Tongue (tissue), 3 donors: ENCODE measurements at places on chromosomes 4 and X.

- no peak for DNase-seq
These were observed 8.2 kb downstream of the HPGDS start for GRCh38 chr4:94334476-94334875.

- DNase-seq = no peak
These were observed 1054.5 kb upstream of the PABPC4L start for GRCh38 chr4:135256111-135256510.

GRCh38 chr4:121842862-121843261, 19.2 kb upstream of the CCNA2 start:
- DNase-seq = no peak

DNA sequence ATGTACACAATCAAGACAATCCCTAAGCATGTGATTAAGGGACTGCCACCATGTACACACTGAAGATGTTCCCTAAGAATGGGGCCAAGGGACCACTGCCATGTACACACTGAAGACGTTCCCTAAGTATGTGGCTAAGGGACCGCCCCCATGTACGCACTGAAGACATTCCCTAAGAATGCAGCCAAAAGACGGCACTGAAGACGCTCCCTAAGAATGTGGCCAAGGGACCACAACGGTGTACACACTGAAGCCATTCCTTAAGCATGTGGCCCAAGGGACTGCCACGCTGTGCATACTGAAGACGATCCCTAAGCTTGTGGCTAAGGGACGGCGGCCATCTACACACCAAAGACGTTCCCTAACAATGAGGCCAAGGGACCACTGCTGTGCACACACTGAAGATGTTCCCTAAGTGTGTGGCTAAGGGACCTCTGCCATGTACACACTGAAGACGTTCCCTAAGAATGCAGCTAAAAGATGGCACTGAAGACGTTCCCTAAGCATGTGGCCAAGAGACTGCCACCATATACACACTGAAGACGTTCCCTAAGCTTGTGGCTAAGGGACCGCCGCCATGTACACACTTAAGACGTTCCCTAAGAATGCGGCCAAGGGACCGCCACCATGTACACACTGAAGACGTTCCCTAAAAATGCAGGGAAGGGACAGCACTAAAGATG, 26.4 kb downstream of the DHRSX start:
- no peak for DNase-seq

DNA sequence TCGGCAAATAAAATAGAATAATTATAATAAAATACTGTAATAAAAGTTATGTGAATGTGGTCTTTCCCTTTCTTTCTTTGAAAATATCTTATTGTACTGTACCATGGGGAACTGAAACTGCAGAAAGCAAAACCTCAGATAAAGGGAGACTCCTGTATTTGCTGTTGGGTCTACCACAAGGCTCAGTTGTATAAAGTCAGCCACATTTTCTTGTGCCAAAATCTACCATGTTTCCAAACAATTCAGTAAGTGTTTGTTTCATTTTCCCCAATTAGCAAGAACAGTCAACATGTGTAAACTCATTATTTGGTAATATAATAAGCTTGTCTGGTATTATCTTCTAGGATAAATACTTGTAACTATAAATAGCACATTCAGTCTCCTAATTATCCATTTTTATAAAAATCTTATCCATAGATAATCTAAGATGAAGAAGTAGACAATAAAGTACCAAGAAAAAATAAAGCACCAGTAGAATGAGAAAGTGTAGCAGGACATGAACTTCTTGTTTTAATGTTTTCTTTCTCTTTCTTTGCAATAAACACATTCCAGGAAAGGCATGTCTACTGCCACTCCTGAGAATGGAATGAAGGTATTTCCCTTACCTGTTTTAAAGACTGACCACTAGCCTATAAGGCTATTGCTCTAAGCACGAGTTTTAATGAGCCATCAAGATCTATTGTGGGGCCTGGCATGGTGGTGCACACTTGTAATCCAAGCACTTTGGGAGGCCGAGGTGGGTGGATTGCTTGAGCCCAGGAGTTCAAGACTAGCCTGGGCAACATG, 15.0 kb upstream of the OTUD4 start:
- DNase-seq = no peak

GRCh38 chrX:10903523-10903922, 207.6 kb upstream of the HCCS start:
- peak; percentile 15 for DNase-seq

- no peak for DNase-seq
These were observed 1.7 kb downstream of the ZNF81 start for GRCh38 chrX:47838361-47838760.

- peak; percentile 81 for DNase-seq
These were observed 47.0 kb downstream of the FAT1 start for GRCh38 chr4:186676531-186677161.

DNA sequence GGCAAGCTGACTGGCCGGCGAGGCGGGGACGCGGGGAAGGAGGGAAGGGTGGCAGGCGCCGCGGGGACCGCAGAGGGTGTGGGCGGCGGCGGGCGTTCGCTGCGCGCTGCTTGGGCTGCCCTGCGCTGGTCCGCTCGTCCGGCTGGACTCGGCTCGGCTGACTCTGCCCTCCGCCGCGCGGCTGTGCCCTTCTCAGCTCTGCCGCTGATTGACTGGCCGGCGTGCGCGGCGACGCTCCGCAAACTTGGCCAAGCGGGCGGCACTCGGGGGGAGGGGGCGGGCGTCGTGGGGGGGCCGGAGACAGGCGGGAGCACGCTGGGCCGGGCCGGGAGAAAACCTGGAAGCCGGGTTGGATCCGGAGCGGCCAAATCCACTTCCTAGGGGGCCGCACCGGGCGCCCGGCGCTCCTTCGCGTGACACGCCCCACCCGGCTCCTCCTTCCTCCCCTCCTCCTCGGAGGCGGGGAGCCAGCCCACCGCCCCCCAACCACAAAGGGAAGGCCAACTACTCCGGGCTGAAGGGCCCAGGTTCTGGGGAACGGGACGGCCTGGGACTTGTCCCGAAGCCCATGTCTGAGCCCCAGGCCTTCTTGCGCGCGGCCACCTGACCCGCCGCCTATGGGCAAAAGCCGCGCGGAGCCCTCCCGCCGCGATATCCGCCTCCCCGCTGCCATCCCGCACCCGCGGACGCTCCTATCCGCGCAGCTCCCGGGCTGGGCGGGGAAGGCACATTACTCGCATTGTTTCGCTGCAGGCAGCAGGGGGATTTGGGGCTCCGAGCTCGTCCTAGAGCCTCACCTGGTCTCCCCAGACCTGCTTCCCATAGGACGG, at the start of gene GPC4:
Gene GPC4, minus strand, starts transcription at position 214 of the 830 bp plus-strand sequence. CDS start 524 bp downstream, outside the sequence.
- DNase-seq = peak; percentile 86

- DNase-seq = no peak
These were observed 37.0 kb downstream of the NAP1L5 start for GRCh38 chr4:88660446-88661294.

DNA sequence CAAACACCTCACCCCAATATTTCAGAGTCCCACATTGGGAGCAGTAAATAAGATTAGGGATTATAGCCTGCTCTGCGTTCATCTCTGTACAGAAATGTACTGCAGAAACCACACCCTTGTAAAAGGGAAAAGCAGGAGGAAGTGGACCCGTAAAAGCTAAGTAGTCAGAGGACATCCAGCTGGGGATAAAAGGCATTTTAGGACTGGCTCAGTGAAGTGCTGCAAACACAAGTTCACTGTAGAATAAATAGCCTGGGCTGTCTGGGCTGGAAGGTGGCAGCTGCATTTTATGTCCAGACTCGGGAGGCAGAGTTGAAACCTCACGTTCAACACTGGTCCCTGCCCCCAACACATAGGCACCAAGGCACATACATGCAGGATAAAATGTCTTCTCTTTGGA, 178.7 kb upstream of the FAT1 start:
- peak; percentile 41 for DNase-seq

DNA sequence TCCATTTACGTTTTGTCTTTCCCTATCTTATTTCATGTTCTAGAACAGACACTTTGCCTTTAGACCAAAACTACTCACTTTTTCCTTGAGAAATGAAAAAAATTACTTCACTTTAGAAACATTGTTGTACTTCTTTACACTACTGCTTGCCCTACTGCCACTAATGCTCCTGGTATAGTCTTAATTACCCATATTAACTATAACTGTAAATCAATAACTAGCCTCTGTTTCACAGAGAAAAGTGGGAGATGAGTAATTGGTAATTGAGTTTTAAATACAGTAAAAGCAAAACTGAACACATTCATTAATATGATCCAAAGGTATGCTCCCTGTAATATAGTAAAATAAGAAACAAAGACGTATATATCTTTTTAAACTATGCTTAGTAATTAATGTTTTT, 111.1 kb upstream of the JADE1 start:
- DNase-seq = no peak

GRCh38 chrX:48971249-48972219, at the start of gene KCND1:
Gene KCND1 (minus strand): TSS chrX:48971844. CDS start chrX:48970271, 1,573 bp downstream.
- DNase-seq = peak; percentile 24

GRCh38 chr4:726235-726787, 20.7 kb downstream of the PCGF3 start:
- DNase-seq = no peak

- no peak for DNase-seq
These were observed 74.6 kb downstream of the WDR44 start for GRCh38 chrX:118420462-118420861.

GRCh38 chr4:1981251-1982058, 27.3 kb downstream of the NELFA start:
- DNase-seq = no peak

GRCh38 chr4:7434766-7435150, at the start of gene PSAPL1:
Gene PSAPL1 (minus strand): TSS chr4:7434930. CDS start chr4:7434879, 51 bp downstream.
- no peak for DNase-seq

DNA sequence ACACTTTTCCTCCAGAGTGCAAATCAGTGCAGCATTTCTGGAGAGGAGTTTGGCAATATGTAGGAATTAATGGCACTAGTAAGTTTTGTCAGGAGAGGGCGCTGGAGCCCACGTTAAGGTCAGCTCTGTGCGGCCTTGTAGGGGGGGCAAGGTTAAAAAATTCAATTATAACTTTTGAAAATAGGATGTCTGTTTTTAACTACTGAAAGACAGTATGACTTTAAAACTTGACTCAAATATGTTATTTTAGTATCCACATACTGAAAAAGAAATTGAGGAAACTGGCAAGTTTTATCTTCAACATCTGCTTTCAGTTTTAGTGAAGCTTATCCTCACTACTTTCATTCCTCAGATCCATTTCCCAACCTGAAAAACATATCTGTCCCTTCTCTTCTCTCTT, 30.9 kb upstream of the HSD17B13 start:
- peak; percentile 65 for DNase-seq

- no peak for DNase-seq
These were observed 35.5 kb downstream of the NWD2 start for GRCh38 chr4:37279894-37280592.

DNA sequence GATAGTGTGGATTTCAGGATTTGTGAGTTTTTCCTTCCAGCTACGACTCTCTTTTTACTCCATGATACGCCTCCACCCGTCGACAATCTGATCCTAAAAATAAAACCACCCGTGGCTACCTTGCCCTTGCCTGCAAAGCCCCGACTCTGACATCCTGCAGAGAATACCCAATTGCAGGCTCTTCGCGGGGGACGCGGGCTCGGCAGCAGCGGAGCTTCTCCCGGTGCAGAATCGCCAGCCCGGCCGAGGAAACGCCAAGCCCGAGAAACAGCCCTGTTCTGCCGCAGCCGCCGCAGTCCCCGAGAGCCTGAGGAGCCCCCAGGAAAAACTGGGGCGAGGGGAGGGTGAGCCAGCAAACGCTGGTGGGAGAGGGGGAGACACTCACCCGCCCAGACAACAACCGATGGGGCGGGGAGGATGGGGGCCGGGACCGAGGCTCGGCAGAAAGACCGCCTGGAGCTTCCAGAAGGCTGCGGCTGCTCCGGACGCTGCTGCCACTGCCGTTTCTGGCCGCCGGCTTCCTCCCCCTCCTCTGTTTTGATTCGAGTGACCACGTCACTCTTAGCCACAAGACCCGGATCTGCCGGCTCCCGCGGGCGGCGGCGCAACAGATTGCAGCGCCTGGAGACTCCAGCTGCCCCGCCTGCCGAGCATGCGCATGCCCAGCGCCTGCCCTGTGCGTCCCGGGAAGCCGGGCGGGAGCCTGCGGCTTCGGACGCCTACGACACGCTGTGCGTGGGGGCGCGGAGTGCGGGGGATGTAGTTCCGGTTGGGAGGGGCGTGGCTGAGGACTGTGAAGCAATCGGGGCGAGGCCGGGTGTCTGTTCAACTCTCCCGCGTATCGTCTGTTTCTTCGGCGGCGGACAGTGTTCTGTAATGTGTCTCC, at the start of gene SMIM14:
Gene SMIM14, minus strand, starts transcription at position 512 of the 886 bp plus-strand sequence. CDS start 33,720 bp downstream, outside the sequence.
- peak; percentile 99 for DNase-seq
